ENCODE measurements at places on chromosomes 7 and 10.

GRCh38 chr10:97914171-97914836, 64.7 kb downstream of the GOLGA7B start:
- no peak for DNase-seq

DNA sequence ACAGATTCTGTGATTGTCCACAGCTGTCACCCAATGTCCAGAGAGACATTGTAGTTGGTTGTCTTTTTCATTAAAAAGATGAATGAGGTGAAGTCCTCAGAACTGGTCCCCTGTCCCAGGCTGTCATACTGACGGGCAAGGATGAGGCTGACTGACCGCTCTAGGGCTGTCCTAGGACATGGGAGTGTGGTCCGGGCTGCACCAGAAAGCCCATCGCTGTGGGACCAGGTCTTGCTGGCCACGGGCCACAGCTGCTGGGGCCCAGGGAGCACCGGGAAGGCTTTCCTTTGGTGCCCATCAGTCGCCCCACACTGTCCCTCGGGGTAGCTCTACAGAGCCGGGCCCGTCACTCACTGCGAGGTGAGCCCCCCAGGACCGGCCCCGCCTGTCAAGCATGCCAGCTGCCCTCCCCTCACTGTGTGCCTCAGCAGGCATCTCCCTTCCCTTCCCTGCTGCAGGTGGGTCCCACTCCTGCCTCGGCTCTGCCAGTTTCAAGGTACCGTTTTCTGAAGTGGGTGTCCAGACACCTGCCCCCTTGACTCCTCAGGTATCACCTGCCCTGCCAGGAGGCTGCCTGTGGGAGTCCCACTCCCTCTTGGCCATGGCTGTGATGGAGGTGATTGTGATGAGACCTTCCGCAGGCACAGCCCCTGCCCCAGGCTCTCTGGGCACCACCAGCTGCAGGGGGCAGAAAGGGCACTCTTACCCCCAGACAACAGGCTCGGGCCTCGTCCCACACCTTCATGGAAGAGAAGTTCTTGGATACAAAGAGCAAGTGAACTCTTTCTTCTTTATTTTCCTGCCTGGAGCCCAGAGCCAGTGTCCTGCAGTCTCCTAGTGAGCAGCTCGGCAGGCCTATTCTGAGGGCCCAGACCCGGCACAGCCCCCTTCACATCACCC, 21.7 kb downstream of the LRRC27 start:
- no peak for DNase-seq

DNA sequence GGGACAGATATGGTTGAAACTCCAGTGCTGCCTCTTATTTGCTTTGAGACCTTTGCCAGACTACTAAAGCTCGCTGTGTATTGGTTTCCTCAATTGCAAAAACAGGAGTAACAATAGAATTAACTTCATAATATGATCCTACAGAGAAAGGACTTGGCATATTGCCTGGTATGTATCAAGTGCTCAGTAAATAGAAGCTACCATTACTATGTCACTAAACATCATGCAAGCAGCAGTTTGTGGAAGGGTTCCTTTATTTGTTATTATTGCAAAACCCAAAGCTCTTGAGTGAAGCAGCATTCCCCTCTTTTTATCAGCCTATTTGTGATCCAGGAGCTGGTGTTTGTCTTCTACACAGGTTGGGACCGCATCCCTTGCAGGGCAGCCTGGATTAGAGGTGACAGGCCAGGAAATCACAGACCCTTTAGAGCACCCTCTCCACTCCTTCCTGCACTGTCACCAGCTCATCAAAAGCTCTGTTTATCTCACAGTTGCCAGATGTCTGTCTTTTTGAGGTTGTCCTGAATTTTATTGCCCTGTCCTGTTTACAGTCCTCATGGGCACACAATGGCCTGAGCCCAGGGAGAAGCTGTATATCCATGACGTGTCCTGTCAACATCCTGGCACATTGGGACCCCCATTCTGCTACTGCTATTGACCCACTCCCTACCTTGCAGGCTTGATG, 121.5 kb downstream of the SNX10 start:
- peak; percentile 96 for DNase-seq

DNA sequence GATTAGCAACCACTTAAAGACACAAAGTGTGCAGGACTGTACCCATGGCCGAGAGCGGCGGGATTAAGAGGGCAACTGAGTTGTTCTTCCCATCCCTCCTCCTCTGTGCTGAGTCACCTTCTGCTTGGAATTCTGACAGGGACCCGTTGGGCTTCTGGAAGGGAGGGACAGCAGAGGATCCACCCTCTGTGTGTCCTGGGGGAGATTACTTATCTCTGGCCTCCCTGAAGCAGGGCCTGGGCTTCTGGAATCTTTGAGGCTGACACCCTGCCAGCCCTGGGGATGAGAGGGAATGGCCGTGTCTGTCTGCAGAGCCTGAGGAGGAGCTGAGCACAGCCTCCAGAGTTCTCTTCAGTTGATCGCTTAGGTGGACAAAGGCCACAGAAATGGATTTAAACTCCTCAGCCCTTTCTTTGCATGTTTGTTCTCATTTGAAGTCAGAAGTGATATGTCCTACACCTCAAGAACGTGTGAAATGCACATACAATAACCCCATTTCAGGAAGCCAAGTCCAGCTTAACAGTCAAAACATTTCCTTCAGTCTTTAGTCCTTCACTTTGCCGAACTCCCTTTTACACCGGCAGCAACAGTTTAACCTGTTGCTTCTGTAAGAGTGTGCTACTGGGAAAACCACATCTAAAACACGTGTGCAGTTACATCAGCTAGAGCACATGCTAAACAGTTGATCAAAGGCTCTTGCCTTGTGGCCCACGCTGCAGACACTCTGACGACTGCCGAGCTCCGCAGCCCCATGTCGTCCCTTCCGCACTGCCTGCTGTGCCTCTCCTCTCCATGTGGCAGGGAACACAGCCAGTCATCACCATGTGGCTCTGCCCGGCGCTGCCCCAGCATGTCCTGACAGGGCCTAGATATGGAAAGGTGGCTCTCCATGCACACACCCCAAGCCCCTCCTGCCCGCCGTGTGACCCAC, 55.7 kb downstream of the IKZF1 start:
- no peak for DNase-seq

- DNase-seq: no peak
Measured at GRCh38 chr7:25031432-25031831, 51.5 kb upstream of the OSBPL3 start.

DNA sequence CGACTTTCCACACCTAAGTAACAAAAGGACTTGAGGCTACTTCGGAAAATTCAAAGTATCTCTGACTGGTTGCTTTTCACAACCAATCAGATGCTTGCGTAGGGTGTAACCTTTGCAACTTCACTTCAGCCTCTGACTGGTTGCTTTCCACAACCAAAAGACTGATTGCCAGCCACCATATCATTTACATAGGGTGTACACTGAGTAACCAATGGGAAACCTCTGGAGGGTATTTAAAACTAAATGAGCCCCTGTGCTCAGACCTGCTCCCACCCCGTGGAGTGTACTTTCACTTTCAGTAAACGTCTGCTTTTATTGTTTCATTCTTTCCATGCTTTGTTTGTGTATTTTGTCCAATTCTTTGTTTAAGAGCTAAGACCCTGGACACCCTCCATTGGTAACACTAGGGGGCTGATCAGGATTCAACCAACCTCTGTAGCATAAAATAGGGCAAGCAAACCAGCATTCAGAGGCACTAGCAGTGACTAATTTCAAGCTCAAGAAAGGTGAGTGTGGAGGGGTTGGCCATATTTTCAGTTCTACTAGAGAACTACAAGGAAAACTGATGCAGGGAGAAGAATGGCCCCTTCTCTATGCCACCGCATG, 390.8 kb downstream of the POM121L12 start:
- DNase-seq: no peak

DNA sequence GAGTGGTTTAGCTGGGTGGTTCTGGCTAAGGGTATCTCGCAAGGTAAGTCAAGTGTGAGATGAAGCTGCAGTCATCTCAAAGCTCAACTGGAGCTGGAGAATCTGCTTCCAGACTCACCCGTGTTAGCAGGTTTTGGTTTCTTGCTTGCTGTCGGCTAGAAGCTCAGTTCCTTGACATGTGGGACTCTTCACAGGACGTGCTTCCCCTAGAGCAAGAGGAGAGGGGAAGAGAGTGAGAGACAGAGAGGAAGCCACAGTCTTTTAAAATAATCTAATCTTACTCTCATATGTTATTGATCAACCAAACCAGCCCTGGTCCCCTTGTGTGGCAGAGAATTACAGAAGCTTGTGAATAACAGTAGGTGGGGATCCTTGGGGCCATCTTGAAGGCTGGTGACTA, 199.5 kb downstream of the REEP3 start:
- DNase-seq: no peak

GRCh38 chr7:19117091-19117869, at the start of gene TWIST1:
TWIST1 (minus strand) TSS chr7:19117636; CDS start chr7:19117321, 315 bp downstream.
- DNase-seq: no peak

DNA sequence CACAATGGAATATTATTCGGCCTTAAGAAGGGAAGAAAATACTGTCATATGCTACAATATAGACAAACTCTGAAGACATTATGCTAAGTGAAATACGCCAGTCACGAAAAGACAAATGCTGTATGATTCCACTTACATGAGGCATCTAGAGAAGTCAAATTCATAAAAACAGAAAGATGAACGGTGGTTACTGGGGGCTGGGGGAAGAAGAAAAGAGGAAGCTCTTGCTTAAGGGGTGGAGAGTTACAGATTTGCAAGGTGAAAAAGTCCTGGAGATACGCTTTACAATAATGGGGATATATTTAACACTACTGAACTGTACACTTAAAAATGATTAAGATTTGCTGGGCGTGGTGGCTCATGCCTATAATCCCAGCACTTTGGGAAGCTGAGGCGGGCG, 49.0 kb downstream of the PSMC2 start:
- no peak for DNase-seq

- DNase-seq: no peak
Measured at GRCh38 chr10:86938260-86938659, 19.2 kb downstream of the MMRN2 start.

Measured in DMS79 treated with DMSO at 0.1 percent for 48 hours (cell line).